ENCODE measurements at places on chromosomes 5 and 9.
A peak's percentile ranks its signal among the peaks of the same experiment; 100 is the strongest.

DNA sequence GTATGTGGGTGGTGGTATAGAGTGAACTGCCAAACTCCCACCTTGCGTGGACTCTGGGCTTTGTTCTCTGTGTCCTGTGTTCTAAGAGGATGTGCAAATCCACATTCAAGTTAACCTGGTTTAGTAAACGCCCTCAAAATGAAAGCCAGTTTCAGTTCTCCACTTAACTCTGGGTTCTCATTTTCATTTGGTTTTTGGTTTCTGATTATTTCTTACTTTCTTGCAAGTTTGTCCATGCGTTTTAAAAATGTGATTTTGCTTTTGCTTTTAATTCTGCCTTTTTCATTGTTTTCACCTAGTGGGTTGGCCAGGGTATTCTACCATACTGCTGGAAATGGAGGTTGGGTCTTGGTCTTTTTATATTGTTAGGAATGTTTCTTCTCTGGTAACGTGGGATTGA, 38.2 kb downstream of the GALNT10 start:
- no peak for DNase-seq

DNA sequence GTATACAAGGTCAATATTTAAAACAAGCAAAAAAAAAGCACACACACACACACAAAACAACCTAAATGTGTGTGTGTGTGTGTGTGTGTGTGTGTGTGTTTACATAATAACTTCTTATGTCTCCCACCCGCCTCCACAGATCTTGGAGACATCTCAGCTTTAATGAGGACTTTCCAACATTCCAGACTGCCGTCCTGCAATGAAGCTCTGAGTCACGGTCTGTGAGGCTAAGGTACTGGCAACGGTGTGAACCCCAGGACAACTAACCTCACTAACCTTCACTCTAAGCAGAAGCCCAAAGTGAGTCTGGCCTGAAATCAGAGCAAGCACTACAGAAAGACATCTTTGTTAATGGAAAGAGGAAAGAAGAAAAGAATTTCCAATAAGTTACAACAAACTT, 22.3 kb downstream of the ZNF474 start:
- DNase-seq, result no peak

- no peak for DNase-seq
These were observed 107.8 kb upstream of the SLIT3 start for GRCh38 chr5:169408731-169409130.

DNA sequence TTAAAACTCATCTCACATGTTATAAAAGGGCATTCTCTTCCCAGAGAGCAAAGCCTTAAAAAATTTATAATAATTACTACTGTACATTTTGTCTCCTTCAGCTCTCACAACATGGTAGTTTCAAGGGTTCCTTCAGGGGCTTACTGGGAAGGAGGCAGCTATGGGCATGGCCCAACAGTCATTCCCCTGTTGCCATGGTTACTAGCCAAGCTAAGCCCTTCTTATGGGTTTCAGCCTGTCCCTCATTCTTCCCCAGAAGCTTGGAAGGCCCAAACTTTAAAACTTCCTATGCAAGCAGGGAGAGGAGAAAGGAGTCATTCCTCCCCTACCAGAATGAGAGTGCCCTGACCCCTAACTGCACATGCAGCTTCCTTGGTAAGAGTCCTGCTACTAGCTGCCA, 82.2 kb upstream of the CNTLN start:
- no peak for DNase-seq

DNA sequence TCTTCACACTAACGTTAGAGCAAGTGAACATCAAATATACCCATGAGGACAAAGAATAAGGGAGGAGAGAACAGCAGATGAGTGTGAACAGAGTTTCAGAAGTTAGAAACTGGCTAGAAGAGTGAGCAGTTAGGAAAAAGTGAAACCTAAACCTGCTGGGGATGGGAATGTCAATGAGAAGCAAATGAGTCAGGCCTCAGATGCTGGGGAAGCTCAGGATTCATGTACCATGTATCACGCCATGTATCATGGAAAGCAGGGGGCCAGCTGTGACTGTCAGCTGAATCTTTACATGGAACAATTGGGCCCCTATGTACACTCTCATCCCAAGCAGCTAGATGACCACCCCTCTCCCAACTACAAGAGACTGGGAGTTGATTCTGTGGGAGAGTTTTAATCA, 16.2 kb downstream of the GDF9 start:
- DNase-seq, result no peak

DNA sequence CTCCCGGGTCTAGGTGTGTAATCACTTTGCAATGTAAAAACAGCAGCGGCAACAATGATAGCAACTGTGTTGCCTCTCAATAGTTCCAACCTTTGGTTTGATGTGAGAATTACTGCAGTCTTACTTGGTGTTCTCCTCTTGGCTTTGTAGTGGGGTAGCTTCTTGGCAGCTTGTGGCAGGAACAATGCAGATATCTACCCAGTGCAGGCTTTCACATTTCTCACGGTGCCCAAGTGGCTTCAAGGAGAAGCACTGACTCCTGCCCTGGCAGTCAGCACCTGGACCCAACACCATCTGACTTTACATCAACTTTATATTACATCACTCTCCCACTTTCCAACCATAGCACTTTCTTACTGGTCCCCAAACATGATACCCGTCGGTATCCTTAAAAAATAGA, 28.4 kb upstream of the TIFAB start:
- no peak for DNase-seq

- no peak for DNase-seq
These were observed 84.9 kb downstream of the KLHL3 start for GRCh38 chr5:137651022-137651421.

DNA sequence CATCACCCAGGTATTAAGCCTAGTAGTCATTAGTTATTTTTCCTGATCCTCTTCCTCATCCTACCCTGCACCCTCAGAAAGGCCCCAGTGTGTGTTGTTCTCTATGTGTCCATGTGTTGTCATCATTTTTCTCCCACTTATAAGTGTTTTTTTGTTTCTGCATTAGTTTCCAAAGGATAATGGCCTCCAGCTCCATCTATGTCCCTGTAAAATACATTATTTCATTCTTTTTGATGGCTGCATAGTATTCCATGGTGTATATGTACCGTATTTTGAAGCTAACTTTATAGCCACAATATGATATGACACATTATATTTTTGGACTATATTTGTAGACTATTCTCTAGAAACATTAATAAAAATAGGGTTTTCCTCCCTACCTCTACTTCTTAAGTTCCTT, 324.4 kb upstream of the EDIL3 start:
- DNase-seq, result no peak

DNA sequence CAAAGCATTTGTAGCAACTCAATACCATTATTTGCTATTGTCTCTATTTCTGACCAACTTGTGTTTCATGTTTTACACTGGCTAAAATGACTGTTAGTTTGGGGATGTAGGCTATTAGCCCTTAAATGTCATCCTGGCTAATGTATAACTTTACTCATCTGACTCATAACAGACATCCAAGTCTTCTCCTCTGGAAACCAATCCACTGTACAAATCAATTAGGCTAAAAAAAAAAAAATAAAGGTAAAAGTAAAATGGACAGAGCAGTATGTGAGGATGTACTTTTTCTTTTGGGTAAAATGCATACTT, 20.6 kb downstream of the MEGF9 start:
- no peak for DNase-seq

- DNase-seq, result no peak
These were observed 13.5 kb downstream of the EFCAB9 start for GRCh38 chr5:172207511-172207910.

DNA sequence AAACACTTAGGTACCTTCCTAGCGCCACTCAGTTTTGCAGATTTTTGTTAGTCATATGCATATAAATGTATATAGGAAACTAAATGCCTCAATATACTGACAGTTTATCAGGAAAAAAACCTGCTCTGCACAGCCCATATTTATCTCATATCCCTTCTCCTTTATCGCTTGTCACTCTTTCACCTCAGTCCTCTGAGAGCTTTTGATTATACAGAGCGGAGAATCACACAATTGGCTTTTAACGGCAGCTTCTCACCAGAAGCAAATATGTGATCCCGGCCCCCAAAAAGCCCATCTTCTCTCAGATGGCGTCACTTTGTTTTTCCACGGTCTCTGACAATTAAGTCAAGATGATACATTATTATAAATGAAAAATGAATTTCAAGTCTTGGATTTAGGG, 362.6 kb downstream of the DNAH5 start:
- no peak for DNase-seq

- DNase-seq, result peak; percentile 23
These were observed 73.6 kb upstream of the ALDH1B1 start for GRCh38 chr9:38318759-38319495.

DNA sequence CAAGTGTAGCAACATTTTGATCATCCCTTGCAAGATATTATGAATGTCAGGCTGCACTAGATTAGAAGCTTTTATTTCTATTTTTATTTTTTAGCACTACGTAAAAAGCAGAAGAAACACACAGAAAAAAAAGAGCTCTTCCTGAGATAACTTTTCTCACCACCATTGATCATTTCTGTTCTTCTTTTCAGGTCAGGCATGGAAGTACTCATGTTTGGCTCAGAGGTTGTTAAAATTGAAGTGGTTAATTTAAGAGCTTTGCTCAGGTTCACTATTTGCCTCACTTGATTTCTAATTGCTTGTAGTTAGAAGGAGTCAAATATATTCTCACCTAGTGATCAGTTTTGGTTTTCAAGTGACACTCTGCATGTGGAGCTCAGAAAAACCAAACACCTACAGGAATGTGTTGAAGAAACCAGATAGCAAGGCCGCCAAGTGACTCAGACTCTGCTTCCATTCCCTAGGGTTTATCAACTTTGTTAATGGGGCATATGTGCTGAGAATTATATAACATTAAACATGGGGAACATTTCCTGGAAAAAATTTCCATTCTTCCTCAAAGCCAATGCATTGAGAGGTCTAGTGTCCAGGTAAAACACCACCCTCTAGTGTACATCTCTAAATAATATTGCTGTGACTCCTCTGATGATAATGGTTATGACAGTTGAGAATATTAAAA, 679.8 kb downstream of the CETN3 start:
- DNase-seq, result no peak

Measured in ovary (tissue), 10 donors.